Stimulated activated CD8-positive, alpha-beta memory T cell treated with anti-CD3 and anti-CD28 coated beads, Interleukin-15, amount 100 ng/mL, for 1 hour (primary cell): ENCODE measurements at places on chromosomes 6 and 20.

DNA sequence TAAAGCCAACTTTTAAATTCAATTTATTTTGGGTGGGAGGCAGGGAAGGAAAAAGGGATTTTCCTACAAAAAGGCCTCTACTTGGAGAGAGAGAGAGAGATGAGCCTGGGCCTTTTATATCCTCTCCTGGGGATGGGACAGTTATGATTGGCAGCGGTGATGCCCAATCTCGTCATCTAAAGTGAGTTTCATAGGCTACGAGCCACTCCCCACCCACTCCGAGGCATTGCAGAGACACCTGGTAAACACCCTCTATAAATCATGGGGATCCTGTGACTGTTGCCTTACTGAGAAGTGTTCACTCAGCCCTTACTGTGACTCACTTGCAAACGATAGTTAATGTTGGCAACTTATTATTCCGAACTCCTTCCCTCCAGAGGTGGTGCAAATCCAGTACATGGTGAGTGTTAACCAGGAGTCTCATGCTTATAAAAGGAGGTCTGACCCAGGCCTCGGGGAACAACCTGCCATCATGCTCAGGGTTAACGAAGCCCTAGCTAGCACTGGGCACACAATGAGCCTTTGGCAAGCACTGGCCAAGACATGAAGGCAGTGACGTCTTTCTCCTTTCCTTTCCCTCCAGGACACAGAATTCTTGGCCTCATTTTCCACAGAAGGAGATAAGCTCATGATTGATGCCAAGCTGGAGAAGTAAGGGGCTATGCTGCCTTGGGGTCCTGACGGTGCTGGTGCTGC lies 20.5 kb downstream of the BPIFB4 start:
- DNase-seq: no peak

- peak; percentile 13 for DNase-seq
These were observed 10.9 kb downstream of the IL20RA start for GRCh38 chr6:137033828-137034227.

- DNase-seq: no peak
These were observed 27.8 kb upstream of the SCRT2 start for GRCh38 chr20:703426-703825.

DNA sequence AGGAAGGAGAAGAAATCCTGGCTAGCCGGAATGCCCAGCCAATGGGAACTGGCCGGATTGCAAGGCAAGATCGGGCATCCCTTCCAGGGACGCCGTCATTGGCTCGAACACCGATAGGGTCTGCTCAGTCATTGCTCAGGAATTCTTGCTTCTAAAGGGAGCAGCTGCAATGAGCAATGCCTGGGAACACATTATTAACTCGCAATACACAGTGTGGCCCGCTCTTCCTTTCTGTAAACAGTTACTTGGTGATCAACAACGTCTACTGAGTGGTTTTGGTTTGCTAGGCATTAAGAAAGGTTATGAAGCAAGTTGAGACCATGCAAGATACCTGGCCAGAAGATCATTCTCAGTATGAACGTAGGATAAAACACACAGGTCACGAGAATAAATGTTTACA lies 165.4 kb upstream of the CITED2 start:
- DNase-seq: no peak

DNA sequence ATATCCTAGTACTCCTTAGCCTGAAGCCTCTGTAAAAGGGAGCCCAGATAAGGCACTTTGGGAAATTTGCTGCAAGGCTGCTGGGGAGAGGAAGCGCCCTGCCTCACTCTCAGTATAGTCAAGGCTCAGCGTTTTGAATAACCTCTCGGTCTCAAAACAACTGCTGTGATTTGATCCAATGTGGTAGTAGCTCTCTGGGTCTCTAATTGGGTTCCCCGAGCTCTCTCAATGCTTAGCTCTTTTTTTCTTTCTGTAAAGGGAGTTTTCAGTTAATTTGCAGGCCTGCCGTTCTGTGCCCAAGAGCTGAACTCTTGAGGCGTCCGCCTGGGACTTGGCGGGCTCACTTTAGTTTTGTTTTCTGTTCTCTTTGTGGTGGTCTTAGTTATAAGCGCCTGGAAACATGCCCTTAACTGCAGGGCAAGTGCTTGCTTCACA lies 41.2 kb downstream of the ZHX3 start:
- no peak for DNase-seq

DNA sequence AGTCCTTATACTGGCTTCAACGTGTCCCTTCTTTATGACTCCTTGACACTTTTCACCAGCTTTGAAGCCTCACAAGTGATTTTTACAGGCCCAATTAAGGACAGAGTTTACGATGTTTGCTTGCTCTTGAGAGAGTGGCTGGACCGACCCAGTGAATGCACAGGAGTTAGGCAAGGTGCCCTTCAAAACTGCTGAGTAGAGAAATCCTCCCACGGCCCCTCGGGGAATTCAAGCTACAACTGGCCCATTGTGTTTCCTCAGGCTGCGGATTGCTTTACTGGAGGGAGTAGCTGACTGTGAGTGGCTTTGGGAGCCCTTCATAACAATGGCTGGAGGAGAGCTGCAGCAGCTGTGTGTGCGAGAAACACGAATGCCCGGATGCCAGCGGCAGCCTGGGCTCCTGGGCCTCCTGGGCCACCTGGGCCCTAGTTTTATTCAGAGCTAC lies 50.0 kb downstream of the SGK1 start:
- no peak for DNase-seq

GRCh38 chr20:49676581-49677291 lies 36.9 kb downstream of the B4GALT5 start:
- no peak for DNase-seq

DNA sequence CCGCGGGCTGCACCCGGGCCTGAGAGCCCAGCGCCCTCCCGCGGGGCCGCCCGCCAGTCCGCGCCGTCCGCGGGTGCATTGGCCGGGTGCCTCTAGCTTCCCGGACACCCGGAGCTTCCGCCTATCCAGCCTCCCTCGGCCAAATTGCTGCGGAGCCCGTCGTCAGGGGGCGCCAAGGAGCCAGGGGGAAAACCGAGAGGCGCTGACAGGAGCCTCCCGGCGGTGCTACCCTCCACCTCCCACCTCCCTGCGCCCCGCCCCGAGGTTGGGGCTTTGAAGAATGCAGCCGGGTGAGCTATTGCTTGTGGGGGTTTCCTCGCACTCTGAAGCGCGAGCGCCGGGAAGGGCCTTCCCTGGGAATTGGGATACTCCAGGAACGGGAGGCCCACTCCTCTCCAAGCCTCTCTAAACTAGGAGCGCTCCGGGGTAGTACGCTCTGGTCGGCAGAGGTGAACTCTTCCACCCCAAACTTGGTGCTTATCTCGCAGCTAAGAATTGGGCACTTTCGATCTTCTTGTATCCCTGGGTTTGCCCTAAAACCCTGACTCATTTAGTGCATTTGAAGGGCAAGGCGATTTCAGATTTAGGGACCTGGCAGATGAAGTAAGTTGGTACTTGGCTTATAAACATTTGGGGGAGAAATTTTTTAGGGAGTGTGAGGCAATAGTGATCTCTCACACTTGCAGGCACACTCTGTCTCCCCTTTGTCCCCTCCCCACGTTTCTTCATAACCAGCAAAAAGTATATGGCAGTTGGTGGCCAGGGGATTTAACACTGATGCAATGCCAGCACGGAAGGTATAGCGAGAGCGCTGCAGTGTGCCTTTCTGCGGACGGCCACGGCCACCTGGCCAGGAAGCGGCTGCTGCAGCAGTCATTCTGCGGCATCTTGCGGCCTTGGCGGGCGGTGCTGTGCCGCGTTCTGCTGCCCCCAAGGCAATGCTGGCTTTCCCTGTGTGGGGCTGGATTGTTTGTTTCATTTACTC lies 556 bp downstream of the BEND6 start:
- DNase-seq: no peak

DNA sequence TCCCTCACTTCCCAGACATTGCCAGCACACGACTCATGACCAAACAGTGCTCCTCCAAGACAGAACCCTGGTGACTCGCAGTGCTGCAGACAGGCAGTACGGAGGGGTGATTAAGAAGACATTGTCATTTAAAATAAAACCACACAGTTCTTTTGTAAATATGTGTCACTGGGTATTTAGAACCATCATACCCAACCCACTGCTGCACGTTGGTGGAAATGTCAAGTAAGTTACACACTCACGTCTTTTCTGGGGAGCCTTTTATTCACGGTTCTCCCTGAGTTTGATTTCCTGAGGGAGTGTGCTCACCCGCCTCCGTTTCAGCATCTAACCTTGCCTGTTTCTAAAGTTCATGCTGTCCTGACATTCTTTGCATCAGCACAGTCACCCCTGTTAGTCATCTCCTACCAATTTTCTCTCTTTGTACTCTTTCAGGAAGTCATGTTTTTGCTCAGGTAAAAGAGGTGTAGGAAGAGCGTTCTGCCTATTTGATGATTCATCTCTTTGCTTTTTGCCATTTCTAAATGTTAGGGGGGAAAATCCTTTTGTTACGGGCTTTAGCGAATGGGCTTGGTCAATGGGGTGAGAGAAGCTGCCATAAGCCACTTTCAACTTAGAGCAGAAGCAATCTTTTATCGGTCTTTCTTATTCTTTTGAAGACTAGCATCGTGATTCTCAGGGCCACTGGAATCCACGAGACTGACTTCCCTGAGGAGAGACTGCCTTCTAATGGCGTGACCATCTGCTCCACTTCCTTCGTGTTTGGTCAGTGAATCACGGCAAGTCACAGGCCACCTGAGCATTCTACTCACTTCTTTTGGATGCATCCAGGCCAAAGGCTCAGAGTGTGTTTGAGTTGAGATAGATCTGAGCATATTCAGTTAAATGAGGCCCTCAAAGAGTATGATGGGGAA lies 512.8 kb upstream of the JARID2 start:
- no peak for DNase-seq

- no peak for DNase-seq
These were observed 189.6 kb downstream of the TTLL2 start for GRCh38 chr6:167514524-167514923.

- DNase-seq: no peak
These were observed 45.4 kb upstream of the CDH22 start for GRCh38 chr20:46353500-46354206.

GRCh38 chr6:43687437-43688347 lies at the start of gene MRPS18A:
Gene MRPS18A, minus strand, starts transcription at chr6:43687791. Its CDS starts 12 bp downstream, at chr6:43687779.
- peak; percentile 50 for DNase-seq

GRCh38 chr6:169725125-169726048 lies 1.1 kb upstream of the PHF10 start:
- no peak for DNase-seq

DNA sequence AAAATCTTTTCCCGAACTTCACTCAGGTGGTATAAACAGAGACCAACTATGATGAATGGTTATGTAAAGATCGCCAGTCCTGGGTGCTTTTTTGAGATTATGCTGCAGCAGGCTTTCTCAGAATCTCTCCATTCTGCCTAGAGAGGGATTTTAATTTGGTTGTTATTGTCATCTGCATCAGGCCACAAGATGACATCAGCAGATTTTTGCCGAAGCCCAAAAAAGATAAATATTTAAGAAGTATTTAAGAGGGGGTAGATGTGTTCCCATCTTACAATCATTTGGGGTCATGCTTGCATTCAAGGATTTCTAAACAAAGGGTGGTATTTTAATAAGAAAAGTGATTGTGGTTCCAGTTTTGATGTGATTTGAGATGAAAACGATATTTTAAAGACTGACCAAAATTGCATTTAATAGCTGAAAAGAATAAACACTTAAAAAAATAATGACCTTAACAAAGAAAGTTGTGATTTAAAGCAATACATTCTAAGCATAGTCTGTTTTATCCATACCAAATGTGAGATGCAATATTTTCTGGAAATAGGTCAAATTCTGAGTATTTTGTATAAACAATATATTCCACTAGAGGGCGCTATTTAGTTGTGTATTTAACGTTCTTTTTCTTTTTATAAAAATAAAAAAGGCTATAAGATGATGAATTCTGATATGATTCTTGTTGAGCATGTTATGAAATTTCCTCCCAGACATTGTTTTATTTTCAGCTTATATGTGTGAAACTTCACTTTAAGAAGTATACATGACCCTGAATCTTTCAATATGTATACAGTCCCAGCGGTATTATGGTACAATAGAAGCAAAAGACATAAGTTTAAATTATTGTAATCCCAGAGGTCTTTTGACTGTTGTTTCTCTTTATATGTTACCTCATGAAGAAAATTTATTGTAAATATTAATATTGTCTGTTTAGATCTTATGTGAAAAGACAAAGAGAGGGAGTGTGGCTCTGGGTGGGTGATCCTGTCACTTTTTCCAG lies 51.0 kb upstream of the ZFP64 start:
- DNase-seq: no peak

DNA sequence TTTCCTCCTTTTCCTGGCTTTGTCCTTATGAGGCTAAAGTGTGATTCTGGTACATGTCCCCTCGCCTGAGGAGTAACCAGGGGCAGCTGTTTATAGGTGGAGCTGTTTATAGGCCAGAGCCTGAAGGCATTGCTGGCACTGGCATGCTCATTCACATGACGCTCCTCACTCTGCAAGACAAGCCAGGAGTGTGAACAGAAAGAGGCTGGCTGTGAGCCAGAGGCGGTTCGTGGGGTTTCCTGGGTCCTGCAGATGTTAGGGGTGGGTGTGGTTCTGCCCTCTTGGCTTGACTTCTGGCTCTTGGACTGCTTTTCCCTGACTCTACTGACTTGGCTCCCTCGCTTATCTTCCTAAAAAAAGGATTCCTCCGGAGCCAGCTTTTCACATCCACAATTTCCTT lies 12.8 kb upstream of the MDFI start:
- DNase-seq: no peak

DNA sequence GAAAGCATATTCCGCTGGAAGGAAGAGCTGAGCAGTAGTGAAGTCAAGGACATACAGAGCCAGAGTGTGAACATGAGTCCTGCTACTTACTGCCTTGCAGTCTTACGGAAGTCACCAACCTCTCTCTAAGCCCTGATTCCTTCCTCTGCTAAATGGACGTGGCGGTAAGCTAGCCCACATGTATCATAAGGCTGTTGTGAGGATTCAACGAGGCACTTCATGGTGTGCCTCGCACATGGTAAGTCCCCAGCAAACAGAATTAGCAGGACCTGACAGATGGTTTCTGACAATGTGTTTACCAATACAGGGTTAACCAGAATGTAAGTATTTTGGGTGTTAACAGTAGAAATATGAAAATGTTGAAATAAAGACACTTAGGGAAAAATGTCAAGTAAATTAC lies 93.2 kb downstream of the IRF4 start:
- no peak for DNase-seq

DNA sequence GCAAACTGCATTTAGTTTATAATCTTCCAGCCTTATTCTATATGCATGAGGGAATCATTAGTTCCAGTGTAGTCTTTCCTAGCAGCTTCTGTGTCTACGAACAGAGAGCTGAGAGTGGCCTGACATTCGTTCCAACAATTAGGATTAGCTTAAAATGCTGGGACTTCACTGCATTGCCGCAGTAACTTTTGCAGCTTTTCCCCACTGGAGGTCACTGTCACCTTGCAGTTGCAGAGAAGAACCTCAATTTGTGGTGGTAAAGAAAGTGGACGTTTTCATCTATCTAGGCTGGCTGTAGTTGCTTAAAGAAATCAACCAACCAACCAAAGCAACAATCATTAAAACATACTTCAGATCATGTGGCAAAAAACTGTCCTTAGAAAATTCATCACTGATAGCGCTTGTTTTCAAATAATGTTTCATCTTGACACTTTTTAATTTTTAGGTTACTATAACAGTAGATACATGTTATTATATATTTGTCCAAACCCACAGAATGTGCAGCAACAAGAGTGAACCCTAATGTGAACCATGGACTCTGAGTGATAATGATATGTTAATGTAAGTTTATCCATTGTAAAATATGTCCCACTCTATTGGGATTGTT lies 12.2 kb downstream of the MYLK4 start:
- peak; percentile 25 for DNase-seq
